ENCODE measurements at places on chromosomes 5 and 9.
A peak's percentile ranks its signal among the peaks of the same experiment; 100 is the strongest.

DNA sequence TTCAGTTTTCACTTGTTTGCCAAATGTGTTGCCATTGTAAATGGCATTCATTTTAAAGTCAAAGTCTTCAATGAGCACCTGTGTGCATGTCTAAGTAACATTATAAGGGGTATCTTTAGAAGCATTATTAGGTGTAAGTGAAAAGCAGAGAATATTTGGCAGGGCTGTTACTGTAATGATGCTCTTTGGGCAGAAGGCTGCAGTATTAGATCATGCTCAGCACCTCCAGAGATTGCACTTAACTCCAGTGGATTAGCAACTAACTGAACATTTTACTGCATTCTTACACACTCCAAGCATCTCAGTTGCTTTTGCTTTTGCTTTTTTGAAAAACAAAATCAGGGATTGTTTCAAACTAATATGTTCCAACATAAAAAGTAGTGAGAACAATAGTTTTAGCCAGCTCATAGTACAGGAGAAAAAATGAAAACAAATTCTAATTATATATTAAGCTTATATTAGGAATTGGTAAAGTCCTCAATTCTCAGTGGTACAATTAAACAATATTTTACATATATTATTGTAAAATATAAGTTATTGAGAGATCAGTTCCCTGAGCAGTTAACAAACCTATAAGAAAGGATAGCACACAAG is 1740.9 kb upstream of the CDH9 start:
- peak; percentile 12 for DNase-seq

GRCh38 chr9:117616431-117616831 is 87.8 kb upstream of the TLR4 start:
- DNase-seq = peak; percentile 19

GRCh38 chr9:131530546-131530919 is 530 bp downstream of the UCK1 start:
- peak; percentile 33 for DNase-seq

- peak; percentile 81 for DNase-seq
Observed at GRCh38 chr5:147949711-147950573, 43.6 kb upstream of the C5orf46 start.

GRCh38 chr5:15643731-15644130 is 143.8 kb downstream of the FBXL7 start:
- no peak for DNase-seq

DNA sequence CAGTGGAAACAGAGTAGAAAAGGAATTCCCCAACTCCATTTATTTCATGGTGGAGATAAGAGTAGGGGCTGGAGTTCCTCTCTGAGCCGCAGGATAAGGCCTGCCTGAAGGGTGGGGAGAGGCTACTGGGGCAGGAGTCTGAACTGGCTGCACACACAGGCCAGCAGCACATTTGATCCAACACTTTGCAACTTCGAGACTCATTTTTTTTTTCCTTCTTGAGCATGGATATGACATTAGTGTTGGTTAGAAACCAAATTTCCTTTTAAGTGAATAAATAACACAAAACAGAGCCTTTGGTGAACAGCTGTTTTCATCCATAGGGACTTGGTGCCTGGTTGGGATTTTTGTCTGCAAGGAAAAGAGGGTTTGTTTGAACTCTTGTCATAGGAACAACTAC is 76.6 kb downstream of the RALGPS1 start:
- no peak for DNase-seq

GRCh38 chr5:56941981-56942380 is 9.9 kb downstream of the MIER3 start:
- DNase-seq = no peak

DNA sequence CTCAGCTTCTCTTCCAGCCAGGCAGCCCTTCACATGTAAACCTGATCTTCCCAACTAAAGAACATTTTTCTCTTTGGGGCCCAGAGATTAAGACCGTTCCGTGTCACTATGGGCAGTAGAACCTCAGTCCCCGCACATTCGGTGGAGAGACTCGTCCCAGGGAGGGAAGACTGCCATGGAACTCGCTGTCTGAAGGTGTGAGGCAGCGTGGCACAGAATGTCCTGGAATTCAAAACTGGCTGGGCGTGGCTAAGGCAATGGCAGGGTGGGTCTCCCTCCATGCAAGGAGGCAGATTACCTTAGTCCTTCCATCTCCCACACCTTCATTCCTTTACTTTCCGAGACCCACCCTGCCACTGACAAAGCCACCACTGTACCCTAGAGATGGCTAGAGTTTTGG is 57.4 kb upstream of the ZNF354A start:
- no peak for DNase-seq

DNA sequence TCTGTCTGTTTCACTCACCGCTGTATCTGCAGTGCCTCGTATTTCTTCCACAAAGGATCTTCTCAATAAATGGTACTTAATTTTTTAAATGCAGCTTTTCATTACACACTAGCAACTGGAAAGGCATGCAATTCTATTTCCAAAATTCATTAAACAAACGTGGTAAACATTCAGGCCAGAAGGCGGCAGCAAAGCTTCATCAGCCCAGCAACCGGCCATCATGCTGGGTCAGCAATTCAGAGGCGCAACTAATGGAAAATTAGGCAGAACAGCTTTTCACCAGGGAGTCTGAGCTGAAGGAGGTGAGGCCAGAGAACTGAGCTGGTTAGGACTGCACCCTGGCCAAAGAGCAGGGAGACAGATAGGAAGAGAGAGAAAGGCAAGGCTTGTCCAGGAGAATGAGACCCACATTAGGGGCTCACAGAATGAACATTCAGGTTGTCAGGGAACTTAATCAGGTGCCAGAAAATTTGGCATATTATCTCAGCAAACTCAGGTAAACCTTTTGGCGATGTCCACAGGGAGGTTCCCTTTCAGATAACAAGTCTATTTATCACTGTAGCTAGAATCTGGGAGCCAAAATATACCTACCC is 17.7 kb upstream of the RNF180 start:
- DNase-seq = peak; percentile 20

DNA sequence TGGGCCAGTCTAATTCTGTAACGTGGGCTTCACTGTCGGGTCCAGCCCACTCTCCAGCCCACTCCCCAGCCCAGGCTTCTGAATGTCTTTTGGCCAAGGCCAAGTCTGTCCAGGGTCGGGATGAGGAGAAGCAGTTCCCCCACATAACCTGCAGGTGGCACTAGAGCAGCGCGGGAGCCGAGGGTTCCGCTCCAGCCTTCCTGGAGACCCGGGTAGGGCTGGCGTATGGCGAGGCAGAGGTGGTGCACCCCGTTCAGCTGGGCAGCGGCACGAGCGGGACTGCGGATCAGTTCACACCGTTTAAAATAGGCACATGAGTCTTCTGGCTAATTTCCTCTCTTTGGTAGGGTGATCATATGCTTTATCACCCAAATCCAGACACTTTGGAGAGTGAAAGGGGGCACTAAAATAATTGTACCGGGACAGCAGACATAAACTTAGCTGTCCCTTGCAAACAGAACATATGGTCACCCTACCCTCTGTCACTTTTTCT is 185.9 kb downstream of the MSX2 start:
- DNase-seq = peak; percentile 56

- DNase-seq = peak; percentile 3
Observed at GRCh38 chr9:107637421-107638420, 148.2 kb upstream of the KLF4 start.

GRCh38 chr5:102866237-102866600 is 111.1 kb downstream of the PAM start:
- DNase-seq = peak; percentile 46

DNA sequence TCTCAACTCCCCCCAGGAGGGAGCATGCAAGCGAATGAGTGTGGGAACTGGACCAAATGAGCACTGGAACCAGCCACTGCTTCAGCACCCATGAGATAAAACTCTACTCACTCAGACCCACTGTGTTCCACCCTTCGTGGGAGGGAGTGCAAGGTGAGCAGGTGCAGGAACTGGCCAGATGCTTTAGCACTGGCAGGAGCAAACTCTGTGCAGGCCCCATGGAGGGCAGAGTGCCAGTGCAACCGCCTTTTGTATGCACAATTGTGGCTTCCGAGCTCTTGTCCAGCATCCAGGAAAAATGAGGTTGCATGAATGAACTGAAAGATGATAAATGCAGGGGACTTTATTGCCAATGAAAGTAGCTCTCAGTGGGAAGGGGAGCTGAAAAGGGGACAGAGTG is 67.4 kb upstream of the CCDC112 start:
- no peak for DNase-seq

GRCh38 chr5:135833961-135834638 is 363 bp upstream of the SLC25A48 start:
- DNase-seq = no peak

- no peak for DNase-seq
Observed at GRCh38 chr9:27394154-27394825, 97.3 kb upstream of the EQTN start.

GRCh38 chr5:104652271-104652861 is 1089.8 kb upstream of the NUDT12 start:
- DNase-seq = no peak

DNA sequence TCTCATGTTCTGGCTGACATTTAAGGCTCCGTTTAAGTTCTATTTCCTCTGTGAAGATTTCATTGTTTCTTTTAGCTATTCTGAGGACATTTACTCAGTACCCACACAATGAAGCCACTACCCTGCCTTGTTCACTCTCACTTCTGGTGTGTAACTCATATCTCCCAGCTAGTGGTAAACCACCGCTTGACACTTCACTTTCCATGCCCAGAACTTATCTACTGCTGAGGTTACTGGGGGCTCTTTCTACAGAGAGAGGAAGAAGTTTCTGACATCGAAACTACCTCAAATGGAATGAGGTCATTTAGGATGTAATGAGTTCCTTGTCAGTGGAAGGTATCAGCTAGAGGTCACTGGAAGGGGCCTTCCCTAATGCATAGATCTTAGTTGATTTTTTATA is 501.5 kb downstream of the DMAC1 start:
- DNase-seq = no peak

DNA sequence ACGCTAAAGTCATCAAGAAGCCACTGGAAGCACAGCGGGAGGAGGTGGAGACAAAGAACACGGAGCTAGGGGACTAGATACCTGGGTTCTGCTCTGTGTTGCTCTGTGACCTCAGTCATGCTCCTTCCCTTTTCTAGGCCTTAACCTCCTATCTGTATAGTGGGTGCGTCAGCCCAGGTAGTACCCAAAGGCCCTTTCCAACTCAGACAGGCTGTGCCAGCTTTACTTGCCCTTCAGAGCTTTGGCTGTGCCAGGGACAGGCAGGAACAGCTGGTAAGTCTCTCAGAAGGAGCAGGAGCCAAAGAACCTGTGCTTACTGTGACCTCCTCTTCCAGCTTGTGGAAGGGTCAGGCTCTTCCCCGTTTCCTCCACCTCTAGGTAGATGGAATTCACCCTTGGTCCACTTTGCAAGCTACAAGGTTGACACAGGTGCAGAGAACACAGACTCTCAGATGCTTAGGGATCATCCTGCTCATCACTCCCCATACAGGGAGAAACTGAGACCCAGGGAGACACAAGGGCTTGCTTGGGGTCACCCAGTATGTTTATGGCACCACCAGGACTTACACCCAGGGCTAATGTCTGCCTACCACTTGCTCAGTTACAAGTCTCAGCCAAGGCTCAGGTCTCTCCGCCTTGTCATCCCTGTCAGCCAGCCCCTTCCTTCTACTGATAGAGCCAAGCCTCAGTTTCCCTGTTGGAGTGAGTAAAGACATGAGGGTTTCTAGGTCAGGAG is 1.7 kb downstream of the CCDC69 start:
- no peak for DNase-seq

GRCh38 chr9:101738566-101739183 is at the start of gene GRIN3A:
Gene GRIN3A (minus strand): TSS chr9:101738647. CDS start chr9:101737979, 668 bp downstream.
- DNase-seq = peak; percentile 71

DNA sequence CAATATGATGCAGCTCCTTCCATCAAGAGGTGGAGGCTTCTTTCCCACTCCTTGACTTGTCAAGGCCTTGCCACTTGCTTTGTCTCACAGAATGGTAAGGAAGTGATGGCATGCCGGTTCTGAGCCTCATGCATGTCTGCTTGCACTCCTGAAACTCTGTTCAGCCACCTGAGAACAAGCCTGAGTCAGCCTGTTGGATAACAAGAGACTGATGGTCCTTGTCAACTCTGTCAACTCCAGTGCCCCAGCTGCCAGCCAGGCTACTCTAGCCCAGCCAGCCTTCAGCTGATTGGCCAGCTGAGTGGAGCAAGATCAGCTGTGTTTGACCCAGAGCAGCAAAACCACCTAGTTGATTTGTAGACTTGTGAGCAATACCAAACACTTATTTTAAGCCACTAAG is 4.4 kb upstream of the TENT4A start:
- peak; percentile 47 for DNase-seq

GRCh38 chr5:179110528-179110927 is 50.4 kb downstream of the ZNF354C start:
- no peak for DNase-seq

GRCh38 chr9:75712700-75713099 is 177.8 kb upstream of the PCSK5 start:
- no peak for DNase-seq

DNA sequence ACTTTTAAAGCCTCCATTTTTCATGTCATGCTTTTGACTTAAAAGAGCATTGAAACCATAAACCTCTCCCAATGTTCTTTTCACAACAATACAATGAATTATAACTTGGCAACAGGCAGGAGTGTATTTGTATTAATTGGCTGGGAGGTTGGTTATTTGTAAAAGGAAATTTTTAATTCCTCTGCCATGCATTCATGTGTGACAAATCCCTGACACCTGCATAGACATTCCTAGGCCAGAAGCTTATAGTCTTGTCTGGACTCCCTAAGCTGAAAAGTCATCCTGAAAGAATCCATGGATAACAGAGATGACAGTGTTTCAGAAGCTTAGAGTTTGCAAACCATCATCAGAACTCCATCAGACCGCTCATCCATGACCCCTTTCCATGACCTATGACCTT is 76.3 kb upstream of the PTGER4 start:
- no peak for DNase-seq

GRCh38 chr5:178357121-178357521 is 124.5 kb upstream of the PHYKPL start:
- no peak for DNase-seq

GRCh38 chr9:115596021-115596745 is 478.2 kb upstream of the TNC start:
- no peak for DNase-seq

- DNase-seq = no peak
Observed at GRCh38 chr5:132444841-132445639, 45.5 kb downstream of the IRF1 start.

GRCh38 chr5:81027481-81028058 is 67.4 kb downstream of the RASGRF2 start:
- DNase-seq = no peak

DNA sequence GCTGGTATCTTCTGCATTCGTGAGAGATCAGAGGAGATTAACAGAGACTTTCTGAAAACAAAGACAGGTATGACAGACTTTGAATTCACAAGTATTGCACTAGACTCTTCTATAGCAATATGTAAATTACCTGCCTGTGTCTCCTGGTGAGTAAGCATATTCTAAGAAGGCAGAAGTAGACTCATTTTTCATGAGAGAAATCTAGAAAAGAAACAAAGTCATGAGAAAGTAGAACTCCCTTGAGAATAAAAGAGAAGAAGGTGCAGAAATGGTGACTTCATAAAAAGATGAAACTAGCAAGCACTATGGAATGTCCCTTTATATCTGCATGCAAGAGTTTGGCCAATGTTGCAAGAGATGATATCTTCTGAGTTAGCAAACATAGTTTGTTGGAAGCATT is 419.8 kb downstream of the DMRT2 start:
- no peak for DNase-seq

All from NCI-H510A treated with DMSO at 0.1 percent for 48 hours (cell line).